T-helper 22 cell (primary cell): ENCODE measurements at places on chromosomes 4 and X.
A peak's percentile ranks its signal among the peaks of the same experiment; 100 is the strongest.

GRCh38 chrX:129714581-129714980, 24.2 kb upstream of the XPNPEP2 start:
- no peak for DNase-seq

- DNase-seq = no peak
Measured at GRCh38 chr4:6944301-6945051, 34.9 kb downstream of the TBC1D14 start.

GRCh38 chr4:41934514-41934900, 722 bp upstream of the TMEM33 start:
- no peak for DNase-seq

- DNase-seq = no peak
Measured at GRCh38 chrX:145190801-145191389, 56.4 kb upstream of the SPANXN1 start.

- DNase-seq = no peak
Measured at GRCh38 chr4:8552024-8552423, 28.2 kb upstream of the GPR78 start.

DNA sequence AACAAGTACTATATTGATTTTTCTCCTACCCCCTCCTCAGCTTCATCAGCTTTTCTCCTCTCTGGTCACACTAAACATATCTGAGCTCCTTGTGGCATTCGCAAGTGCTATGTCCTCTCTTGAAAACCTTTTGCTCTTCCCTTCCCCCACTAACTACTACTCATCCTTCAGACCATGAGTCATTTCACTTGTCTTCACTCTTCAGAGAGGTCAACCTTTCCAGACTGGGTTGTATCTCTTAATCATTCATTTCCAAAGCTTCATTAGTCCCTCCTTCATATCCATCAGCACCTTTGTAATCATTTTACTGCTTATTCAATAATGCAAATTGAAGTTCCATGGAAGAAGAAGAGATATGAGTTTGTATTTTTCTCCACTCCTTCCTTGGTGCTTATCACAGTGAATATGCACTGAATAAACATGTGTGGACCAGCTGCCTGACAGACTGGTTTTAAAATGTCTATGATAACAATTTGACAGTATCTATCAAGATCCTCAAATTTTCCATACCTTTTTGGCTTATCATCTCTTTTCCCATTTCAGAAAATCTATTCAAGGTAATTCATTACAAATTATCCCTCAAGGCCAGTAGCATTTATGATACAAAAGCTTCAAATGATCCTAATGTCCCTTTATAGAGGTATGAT, 28.4 kb downstream of the DDX60L start:
- no peak for DNase-seq

DNA sequence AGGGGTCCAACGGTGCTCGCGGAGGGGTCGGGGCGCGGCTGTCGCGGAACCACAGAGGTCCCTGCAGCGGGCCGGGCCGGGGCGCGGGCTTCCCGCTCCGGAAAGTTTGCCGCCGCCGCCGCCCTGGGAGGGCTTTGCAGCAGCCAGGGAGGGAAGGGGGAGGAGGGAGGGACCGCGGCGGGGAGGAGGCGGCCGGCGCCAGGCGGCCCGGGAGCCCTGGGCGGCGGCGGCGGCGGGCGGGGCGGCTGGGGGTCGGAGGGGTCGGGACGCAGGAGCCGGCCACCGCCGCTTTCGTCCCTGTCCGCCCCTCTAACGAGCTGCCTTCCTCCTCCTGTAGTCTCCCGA, 375 bp downstream of the FGFR3 start:
- peak; percentile 14 for DNase-seq

- no peak for DNase-seq
Measured at GRCh38 chrX:40291553-40291952, 193.8 kb upstream of the BCOR start.

DNA sequence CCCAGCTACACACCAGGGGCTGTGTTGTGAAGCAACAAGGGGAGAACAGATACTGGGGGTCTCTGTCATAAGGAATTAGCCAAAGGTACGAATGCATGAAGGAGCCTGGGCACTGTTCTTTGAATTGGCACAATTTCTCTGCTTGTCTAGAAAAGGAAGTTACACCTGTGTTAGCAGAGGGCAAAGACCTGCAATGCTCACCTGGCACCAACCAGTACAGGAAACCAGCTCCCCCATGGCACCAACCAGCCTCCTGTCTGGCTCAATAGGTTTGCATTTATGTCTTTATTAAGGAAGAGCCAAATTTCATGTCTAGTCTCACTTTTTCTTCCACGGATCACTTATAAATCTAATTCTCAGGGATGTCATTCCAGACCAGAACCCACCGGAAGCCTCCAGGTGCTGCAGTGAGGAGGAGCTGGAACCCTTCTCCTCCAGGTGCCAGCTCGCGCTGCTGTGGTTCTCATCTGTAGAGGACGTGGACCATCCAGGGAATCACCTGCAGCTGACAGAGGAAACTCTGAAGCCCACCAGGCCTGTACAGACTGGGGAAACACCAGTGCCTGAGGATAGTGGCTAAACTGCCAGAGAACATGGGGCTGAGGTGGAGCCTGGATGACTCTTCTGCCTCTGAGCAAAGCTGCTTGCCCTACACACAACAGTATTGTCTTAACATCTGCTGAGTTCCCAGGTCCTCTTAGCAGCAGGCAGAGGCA, 113.4 kb upstream of the TRIM2 start:
- no peak for DNase-seq

- no peak for DNase-seq
Measured at GRCh38 chr4:34814266-34814665, 1430.0 kb downstream of the ARAP2 start.

GRCh38 chr4:109419679-109420078, 13.9 kb upstream of the SEC24B start:
- no peak for DNase-seq

DNA sequence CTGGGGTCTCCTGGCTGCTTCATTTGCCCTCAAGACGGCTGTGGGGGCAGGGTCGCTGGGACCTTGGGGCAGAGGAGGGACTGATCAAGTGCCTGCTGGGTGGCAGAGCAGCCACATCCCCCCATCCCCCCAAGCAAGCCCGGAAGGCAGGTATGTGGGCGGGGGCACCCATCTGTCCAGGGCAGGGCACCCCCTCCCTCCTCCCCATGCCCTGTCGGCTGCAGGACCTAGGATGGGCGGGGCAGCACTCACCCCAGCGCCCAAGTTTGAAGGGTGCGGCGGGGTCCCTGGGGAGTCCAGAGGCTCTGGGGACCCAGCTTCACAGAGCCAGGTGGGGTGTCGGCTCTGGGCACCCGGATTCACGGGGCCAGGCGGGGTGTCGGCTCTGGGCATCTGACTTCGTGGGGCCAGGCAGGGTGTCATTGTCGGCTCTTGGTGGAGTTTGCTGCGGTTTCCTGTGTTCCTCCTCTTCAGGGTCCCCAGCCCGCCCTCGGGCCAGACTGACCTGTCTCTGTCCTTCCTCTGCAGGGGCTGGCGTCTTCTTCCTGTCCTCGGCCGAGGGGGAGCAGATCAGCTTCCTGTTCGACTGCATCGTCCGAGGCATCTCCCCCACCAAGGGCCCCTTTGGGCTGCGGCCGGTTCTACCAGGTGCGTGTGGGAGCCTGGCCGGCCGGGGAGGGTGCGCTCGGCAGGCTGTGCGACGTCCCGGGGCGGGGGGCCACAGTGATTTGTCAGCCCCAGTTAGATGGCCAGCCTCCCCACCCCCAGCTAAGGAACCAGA, 22.1 kb downstream of the DOK7 start:
- DNase-seq = no peak

DNA sequence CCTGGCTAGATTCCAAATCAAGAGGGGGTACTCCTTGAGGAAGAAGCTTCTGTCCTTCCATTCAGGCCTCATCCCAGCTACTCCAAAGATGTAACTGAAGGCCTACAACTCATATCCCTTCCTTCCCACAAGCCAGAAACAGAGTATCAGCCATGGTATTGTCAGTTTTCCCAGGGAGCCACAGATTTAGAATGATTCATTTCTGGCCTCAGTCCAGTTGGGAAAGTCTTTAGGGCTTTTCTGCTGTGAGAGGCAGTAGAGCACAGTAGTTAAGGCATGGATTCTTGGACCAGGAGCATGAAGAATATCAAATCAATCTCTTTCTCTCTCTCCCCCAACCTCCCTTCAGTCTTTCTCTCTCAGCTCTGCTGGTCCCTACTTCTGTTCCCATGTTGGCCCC, 505.0 kb downstream of the BCOR start:
- no peak for DNase-seq

DNA sequence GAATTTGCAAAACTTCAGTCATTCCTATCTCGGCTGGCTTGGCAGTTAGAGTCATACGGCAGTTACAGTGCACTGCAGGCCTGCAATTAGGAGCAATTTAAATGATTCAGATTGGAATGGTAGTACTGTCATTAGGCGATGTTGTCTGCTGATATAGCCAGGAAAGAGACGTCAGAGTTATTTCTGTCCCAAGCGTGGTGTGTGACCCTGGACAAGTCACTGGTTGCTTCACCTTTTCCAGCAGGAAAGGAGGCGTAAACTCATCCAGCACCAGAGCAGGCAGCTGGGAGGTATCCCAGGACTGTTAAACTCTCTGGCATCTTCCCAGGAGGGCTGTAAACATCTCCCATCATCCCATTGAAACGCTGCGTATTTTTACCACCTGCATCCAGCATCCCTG, 836 bp upstream of the LNX1 start:
- DNase-seq = no peak

DNA sequence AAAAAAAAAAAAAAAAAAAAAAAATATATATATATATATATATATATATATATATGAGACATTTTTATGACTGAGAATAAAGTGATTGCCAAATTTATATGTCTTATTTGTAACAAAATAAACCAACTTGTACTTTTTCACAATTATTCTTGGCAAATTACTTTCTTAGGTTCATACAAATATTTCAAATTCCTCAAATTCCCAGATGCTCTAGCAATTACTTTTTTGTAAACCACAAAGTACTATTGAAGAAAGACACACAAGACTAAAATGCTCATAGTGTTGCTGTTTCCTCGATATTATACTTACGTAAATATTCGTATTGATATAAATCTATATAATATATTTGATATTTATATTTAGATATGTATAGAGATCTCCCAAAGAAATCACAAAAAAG, 390.0 kb downstream of the FAT4 start:
- DNase-seq = no peak

- DNase-seq = no peak
Measured at GRCh38 chr4:100257567-100257966, 67.3 kb upstream of the DDIT4L start.

GRCh38 chr4:106160560-106160959, 155.4 kb downstream of the TBCK start:
- DNase-seq = no peak

DNA sequence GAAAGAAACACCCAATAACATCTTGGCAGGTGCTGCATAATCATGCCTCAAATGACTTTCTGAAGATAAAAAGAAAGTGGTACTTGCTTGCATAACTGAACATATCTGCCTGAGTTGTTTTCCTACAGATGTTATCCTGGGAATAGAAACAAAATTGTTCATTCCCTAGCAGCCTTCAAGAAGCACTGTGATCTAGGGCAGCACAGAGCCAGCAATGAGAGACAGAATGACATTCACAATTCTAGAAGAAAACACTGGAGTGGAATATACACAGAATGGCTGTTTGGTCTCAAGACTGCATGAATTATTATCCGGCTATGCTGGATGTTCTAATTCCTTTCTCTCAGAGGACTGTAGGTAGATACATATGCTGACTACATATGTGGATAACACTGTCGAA, 790.9 kb downstream of the PDHA2 start:
- DNase-seq = no peak

DNA sequence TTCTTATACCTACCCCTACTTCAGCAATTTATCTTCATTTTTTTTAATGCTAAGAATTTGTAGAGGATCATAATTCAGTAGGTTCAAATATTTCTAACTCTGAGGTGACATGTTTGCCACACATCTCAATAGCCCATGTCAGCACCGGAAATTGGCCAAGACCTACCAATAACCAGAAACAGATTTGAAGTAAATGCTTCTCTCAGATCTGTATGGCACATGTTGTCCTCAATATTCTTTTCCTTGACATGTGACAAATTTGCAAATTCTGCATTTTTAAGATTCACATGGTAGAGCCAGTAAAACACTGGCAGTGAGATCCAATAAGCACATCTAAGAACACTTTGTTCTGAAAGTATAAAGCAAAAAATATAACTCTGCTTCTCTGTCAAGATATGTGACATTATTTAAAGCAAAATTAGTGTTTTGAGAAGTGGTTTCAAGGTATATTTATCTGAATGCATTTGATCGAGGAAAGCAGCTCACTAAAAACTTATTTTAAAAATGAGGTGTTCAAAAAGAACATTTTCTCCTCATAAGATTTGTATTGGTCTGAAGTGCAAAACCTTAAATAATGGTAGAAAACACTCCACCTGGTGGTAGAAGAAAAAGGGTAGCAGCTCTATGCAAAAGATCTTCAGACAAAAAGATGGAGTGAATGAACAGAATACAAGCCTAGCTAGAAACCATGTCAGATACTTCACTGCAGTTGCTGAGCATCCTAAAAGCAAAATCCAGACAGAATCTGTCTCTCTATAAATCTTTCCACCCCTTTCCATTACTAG, 513.8 kb upstream of the FAM241A start:
- no peak for DNase-seq

DNA sequence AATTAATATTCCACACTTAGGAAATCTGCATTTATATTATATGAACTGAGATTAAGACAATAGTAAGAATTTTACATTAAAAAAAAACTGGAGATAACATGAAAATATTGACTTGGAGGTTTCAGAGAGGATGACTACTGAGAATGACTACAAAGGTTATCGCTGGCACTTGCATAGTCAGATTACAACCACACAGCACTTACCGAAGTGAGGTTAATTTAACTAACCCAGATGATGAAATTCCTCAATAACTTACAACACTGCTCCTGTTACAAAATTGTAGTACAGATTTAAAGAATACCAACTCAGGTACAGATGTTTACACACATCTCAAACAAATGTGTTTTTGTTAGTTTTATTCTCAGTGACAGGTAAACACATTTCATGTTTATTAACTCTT, 283.5 kb downstream of the CAMK2D start:
- DNase-seq = no peak

DNA sequence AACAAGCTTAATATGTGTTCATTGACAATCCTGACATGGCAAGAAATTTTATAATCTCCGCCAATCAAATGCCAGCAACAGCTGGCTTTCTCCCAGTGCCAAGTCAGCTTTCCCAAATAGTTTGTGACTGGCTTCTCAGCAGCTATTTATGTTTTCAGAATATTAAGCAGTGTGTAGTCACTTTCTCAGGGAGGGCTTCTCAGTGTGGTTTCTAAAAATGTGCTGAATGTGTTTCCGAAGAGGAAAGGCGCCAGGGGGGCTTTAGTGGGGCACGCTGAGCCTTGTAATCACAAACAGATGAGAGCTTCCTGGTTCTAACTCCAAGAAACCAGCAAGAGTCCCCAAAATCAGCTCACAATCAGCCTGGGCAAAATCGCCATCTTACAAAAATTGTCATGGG, 258.7 kb upstream of the CPEB2 start:
- no peak for DNase-seq

GRCh38 chrX:129840344-129840743, 3.3 kb downstream of the ZDHHC9 start:
- DNase-seq = no peak

- no peak for DNase-seq
Measured at GRCh38 chrX:332916-333610, 14.5 kb upstream of the GTPBP6 start.
